ENCODE measurements at places on chromosomes 1 and 21. TPM values are rescaled to one million over a fixed set of nuclear protein-coding genes. Genes with fewer than 3 reads are reported as not detected.
A peak's percentile ranks its signal among the peaks of the same experiment; 100 is the strongest.

GRCh38 chr1:50894340-50894739 is 65.7 kb downstream of the FAF1 start:
- no peak for DNase-seq

DNA sequence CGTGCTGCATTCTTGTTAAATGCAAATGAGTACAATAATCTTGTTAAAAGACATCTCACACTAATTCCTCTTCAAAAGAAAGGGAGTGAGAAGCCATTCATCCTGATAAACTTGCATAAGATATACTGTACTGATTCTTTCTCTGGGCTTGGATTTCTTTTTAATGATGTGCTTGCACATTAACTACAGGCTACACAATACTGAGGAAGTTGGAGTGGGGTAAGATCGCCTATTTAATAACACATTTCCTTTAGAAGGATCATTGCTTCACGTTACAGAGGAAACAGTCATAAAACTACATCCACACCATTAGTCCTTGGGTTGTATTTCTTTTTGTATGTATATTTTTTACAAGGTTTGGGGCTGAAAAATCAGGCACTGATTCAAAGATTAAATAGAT is 36.6 kb downstream of the NRIP1 start:
- DNase-seq = no peak

DNA sequence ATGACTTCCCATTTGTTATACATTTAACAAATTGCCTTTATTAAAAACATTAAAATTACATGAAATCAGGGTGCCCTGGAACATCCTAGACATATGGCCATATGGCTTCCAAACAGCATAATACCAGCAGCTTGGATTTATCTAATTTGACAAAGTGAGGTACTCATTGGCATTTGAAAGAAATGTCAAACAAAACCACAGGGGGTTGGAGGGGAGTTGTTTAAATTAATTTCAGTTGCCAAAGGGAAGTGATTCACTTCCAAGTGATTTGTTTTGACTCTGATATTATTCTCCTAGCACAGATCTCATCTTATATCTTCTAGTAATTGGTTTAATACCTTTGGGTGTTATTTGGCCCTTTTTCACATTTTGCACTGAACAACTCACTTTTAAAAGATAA is 24.5 kb upstream of the POU2F1 start:
- no peak for DNase-seq

DNA sequence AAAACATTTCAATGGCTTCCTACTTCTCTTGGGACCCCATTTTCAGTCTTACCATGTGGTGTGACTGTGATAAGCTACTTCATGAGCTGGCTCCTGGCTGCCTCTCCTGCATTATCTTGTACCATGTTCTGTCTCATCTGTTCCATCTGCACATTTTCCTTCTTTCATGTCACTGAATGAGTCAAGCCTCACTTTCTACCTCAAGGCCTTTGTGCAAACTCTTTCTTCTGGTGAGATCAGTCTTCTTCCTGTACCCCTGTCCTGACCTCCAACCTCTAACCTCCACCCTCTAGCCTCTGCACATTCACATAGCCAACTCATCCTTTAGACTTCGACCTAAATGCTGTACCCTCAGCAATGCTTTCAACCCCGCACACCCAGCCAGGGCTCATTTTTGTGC is 9.6 kb upstream of the FAM78B start:
- DNase-seq = no peak

DNA sequence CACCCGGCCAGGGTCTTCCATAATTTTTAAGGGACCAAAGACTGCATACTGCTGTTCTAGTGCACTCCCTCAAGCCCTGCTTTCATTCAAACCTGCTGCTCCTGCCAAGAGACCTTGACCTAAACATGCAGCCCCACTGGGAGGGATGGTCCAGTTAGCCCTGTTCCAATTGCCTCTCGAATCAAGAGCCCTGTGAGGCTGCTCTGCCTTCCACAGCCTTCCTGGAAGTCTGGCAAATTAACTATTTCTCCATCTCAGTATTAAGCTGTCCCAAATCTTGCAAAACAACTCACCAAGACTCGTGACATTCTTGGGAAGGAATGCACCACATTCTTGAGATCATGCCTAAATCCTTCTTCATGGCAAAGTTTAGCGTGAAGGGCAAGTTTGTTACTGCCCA is 231.3 kb downstream of the C1orf94 start:
- no peak for DNase-seq

- DNase-seq = peak; percentile 89
These were observed 17.3 kb downstream of the NOC2L start for GRCh38 chr1:941588-942383.

DNA sequence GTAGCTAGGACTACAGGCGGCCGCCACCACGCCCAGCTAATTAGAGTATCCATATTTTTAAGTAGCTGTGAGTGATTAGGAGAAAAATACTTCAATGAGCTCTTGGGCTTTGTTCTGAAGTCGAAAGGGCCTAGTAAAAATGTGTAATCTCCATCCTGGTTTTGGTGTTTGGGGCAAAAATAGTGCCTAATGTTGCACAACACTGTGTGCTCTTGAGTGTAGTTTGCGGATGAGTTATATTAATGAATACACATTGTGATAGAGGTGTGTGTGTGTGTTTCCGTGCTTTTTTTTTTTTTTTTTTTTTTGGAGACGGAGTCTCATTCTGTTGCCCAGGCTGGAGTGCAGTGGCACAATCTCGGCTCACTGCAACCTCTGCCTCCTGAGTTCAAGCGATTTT is 6.3 kb upstream of the ARID1A start:
- DNase-seq = no peak

DNA sequence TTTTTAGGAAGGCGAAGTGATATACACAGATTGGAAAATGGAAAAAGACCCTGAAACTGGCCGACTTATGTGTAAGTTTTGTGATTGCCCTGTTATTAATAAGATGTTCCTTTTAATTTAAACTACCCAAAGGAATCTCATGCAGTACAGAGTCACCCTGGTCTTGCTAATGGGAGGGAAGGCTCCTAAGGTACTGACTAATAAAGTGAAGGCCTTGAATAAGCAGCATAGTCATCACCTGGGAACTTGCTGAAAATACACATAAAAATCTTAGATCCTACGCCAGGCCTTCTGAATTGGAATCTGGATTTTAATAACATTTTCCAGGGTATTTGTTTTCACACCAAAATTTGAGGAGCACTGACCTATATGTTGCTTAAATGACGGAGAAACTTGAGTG is 73.4 kb upstream of the MCOLN3 start:
- DNase-seq = no peak

DNA sequence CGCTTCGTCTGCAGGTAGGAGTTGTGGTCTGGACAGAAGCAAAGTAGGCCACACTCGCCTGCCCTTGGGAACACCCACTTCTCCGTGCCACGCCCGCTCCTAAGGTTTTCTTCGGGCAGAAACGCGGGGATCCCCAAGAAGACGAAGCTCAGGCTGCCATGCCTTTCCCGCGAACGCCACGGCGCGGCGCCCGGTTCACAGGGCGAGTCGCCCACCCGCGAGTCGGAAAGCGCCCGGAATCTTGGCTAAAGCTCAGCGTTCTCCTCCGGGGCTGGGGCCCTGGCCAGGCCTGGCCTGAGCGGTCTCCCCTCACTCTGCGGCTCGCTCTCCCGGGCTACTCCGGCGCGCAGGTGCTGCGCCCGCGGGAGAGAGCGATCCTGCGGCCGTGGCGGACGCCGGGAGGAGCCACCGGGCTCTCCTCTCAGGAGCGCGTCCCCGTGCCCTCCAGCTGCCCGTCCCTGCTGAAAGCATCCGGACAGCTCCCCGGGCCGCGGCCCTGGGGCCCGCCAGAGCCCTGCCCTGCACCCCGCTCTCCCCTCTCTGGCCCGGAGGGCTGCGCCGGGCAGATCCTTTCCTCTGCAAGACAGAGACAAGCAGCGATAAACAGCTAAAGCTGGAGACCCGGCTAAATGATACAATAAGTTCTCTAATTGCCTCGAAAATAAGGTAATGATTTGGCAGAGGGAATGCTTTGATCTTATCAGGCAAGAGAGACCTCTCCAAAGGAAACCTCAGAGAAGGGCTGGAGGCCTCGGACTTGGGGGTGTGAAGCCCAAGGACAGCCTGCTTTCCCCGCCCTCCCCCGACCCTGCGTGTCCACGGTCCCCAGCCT is 6.7 kb upstream of the WNT2B start:
- peak; percentile 46 for DNase-seq

DNA sequence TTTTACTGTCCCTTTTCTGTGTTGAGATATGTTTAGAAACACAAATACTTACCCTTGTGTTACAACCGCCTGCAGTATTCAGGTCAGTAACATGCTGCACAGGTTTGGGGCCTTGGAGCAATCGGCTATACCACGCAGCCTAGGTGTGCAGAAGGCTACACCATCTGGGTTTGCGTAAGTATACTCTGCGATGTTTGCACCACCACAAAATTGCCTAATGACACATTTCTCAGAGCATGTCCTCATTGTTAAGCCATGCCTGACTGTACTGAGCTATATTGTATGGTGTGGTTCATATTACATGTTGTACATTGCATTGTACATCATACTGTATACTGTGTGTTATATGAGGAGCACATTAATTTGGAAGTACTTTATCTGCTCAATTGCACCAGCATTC is 247.4 kb downstream of the RHOU start:
- DNase-seq = no peak

- no peak for DNase-seq
These were observed 13.4 kb downstream of the RAB7B start for GRCh38 chr1:205989786-205990185.

- DNase-seq = no peak
These were observed 14.8 kb downstream of the FMOD start for GRCh38 chr1:203336097-203336496.

DNA sequence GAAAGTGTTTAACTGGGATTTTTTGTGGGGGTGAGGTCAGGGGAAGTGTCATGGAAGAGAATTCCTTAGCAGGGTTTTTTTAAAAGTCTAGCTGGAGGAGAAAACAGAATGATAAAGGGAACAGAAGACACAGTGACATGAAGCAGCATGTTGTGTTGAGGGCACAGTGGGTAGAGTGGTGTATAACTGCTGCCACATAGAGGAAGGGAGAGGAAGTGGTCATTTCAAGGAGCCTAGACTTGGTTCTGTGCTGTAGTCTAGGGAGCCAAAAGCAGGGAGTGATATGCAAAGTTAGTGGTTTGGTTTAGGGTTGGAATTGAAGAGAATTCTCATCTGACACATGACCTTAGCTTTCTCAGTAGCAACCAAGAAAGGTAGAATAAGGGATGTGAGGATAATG is 10.2 kb downstream of the EEIG2 start:
- DNase-seq = no peak

DNA sequence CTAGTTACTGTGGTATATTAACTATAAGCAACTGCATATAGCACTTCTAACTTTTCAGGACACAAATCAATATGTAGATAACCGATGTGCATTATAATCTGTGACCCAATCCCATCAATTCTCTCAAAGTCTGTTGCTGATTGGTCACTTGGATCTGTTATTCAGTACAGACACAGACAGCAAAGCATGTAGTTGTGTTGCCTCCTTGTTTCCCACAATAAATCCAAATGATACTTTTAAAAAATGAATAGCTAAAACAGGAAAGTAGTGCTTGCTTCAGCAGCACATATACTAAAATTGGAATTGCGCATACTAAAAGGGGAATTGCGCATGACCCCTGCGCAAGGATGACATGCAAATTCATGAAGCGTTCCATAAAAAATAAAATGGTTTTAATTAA is 28.1 kb downstream of the NDC1 start:
- no peak for DNase-seq

DNA sequence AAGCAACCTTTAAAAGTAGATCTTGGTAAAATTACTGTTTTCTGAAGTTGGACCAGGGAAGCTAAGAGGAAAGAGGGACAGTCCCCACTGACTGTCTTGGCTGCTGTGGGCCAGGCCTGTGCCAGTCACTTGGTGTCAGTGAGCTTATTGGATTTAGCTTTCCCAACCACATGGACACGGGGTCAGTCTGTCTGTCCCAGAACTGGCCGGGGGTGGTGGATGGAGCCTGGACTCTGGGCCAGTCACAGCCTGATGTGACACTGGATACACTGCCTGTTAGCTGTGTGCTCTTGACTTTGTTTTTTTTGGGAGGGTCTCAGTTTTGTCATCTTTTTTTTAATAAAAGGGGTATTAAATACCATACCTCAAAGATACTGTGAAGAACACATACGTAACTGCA is 96.7 kb downstream of the GALNT2 start:
- no peak for DNase-seq

DNA sequence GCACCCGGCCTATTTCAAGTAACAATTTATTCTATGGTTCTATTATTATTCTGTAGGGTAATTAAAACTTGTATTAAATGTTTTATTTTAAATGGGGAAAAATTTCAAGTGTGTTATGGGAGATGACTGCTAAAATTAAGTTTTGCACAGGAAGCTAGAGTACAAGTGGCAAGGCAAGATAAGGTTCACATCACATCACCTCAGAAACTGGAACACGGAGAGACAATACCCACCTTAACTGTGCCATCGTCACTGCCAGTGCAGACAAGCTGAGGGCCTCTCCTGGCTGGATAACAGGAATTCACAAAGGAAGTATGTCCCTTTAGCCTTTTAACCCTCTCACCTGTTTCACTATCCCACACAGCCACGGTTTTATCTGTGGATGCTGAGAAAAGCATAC is 7.6 kb downstream of the SNRNP40 start:
- no peak for DNase-seq

DNA sequence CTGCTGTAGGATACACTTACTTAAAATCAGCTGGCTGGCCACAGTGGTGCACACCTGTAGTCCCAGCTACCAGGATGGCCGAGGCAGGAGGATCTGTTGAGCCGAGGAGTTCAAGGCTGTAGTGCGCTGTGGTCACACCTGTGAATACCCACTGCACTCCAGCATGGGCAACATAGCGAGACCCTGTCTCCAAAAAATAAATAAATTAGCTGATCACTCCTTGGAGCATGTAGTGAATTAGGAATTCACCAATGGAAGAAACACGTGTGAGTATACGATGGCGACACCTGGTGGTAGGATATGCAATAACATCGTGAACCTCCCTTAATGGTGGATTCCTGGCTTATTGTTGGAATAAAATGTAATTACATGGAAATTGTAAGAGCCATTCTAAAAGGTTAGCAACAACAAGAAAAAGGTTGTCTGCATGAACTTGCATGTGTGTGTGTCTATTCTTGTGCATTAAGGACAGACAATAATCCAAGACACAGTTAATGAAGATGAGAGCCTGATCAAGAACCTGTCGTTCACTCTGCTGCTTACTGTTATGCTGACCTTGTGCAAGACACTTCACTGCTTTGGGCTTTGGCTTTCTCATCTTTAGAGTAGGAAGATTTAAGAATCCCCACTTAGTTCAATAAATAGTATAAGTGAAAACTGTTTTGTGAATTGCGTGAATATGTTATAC is 38.6 kb upstream of the COX20 start:
- DNase-seq = peak; percentile 64

- no peak for DNase-seq
These were observed 161.9 kb upstream of the GALNT2 start for GRCh38 chr1:229905031-229905545.

PRRX1 gene
- 3.4 TPM for polyA plus RNA-seq

STYXL2 gene
- 0.36 TPM for polyA plus RNA-seq

GBP2 gene
- polyA plus RNA-seq = 2.4 TPM

STUM gene
- polyA plus RNA-seq = 2.3 TPM

LCE1E gene
- polyA plus RNA-seq = not detected

DCST2 gene
- 1.9 TPM for polyA plus RNA-seq
